ENCODE measurements at places on chromosomes 11 and 22.

DNA sequence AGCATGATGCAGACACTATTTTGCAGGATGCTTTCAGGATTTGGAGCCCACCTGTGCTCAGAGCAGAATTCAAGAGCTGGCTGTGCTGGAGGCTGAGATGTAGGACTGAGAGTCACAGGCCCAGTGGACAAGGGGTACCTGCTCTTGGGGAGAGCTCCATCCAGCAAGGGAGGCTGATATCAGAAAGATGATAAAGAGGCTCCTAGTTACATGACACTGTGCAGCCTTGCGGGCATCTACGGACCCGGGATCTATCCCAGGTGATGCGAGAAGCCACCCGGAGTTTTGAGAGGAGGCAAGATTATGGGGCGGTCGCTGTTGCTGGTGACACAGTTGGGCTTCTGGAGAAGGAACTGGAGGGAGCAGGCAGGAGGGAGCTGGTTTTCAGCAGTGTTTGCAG lies 579.0 kb downstream of the TBC1D22A start:
- DNase-seq, result no peak

GRCh38 chr11:46315033-46315738 lies 32.1 kb upstream of the DGKZ start:
- peak; percentile 95 for DNase-seq

DNA sequence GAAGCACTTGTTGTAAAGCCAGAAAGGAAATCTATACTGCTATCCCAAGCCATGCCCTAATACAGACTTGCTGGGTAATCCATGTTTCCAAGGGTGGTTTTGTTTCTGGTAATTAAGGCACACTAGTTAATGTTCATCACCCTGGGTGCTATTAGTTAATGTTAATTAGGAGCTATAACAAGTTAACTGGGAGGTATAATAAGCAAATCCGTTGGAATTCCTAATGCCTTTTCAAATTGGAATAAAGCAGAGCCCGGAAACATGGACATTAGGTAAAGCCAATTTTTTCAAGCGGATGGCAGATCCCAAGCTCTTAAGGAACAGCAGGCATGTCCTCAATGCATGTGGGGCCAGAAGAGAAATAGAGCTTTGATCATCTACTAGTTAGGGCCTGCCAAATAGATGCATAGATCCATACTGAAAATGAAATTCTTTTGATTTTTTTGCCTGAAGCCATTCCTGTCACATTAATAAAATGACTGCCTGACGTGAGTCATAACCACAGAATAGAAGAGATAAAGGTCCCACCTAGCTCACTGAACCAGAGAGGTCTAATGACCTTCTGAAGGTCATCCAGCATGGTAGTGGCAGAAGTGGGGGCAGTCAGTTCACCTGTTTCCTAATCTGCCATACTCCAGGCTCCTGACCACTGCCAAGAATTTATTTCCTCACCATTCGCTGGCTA lies 28.5 kb upstream of the CCDC34 start:
- no peak for DNase-seq

- DNase-seq, result no peak
Observed at GRCh38 chr22:29209624-29209929, 3.9 kb downstream of the EMID1 start.

- no peak for DNase-seq
Observed at GRCh38 chr22:47125603-47126002, 363.2 kb downstream of the TBC1D22A start.

- no peak for DNase-seq
Observed at GRCh38 chr22:19321757-19322156, 30.2 kb upstream of the CLTCL1 start.

GRCh38 chr11:67507864-67508485 lies at the start of gene CDK2AP2:
TSS of gene CDK2AP2 (minus strand) at chr11:67508162. CDS start at chr11:67508082, 80 bp downstream.
- peak; percentile 100 for DNase-seq
